ENCODE measurements at places on chromosomes 7 and 10.

DNA sequence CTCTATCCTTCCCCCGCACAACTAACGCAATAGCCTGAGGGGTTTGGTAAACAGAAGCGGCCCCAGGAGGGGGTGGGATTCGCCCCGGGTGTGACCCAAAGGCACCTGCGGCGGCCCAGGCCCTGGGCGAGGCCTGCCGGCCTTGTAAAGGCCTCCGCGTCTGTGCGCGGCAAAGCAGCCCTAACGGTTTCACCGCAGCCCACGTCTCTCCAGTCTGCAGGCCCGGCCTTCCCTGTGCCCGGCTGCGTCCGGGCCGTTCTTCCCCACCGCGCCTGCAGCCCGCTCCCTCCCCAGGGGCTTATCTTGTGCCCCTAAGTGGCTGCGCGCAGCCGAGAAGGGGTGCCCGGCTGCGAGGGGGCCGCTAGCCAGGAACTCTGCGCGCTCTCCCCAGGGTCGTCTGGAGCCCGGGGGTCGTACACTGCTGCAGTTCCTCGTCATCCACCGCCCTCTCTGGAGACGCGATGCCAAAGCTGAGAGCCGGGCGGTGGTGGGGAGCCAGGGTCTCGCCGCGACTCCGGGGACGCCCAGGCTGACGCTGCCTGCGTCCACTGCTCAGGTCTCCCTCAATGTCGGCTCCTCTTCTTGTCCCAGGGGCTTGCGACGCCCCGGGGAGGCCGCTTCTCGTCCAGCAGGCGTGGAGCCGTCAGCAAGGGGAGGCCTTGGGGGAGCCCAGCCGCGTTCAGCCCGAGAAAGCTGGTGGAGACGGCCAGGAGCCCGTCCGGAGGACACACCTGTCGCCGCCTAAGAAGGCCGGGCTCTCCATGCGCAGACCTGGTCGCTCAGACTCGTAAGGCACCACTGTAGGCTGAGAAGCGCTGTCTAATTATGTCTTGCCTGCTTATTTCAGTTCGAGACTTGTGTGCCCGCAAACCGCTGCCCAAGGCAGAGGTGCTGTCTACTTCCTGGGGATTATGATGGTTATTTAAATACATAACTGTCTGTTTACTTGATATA, 132.3 kb downstream of the SPAG6 start:
- DNase-seq, result no peak

DNA sequence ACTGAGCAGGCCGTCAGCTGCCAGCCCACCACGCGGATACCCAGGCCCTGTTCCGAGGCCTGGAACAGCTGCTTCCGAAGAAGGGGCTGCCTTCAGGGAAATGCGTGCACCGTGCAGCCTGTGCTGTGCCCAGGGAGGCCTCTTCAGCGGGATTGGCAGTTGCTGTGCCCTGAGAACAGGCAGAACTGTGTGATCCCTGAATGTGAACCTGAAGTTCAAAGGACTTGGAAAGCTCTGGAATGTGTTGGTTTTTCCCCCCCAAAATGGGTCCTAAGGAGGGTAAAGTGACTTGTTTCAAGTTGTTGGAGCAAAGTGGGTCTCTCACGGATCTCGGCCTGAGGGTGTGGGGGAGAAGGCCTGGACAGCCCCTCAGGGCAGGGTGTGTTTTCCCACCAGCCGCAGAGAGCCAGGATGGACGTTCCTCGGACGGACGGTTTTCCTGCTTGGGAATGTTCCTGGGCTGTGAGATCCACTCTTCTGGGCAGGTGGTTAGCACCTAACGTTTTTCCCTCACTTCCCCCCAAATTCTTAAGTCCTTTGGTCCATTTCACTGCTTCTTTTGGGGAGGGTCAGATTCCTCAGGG, 2.1 kb downstream of the SPRN start:
- DNase-seq, result no peak

DNA sequence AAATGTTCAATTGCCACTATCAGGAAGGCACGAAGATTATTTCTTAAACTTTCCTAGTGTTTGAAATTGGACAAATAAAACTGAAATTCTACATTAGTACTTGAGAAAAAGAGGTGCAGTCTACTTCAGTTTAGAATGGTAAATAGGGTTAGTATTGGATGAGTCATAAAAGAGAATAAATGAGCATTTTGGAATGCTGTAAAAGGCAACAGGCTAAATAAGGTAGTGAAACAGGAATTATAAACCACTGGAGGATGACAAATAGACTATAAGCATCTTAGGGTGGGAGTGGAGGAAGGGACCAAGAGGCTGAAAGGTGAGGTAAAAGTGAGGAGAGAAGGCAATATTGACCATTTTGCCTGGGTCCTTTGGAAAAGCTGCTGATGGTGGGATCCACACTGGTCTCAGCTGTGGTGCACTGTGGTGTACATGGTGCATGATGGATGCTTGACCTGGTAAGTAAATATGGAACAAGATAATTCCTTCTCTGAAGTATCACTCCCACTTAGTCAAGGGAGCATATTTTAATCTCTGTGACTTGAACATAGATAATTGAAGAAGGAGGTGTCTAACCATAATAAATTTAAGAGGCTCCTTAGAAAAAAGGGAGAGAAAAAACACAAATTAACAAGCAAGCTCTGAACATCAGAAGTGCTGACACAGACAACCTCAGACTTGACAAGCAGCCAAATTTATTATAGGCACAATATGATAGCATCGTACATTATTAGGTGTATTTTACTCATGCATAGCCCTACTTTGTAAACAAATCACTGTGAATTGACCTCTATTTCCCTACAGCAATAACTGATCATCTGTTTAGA, 76.4 kb upstream of the SCIN start:
- DNase-seq, result no peak

DNA sequence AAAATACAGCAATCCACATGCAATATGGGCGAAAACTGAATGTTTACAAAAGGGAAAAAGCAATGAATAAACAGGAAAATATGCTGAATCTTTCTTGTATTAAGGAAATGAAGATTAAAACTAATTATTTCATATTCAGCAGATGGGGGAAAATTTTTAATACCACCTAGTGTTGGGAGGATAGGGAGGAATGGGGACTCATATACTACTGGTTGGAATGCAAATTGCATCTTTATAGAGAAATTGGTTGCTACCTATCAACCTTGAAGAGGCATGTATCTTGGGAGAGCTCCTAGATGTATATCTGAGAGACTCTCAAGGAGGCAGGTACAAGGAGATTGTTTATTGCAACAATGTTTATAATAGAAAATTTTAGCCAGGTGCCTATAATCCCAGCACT, 101.4 kb downstream of the CREM start:
- DNase-seq, result no peak

GRCh38 chr10:12938271-12938670, 63.2 kb downstream of the CCDC3 start:
- no peak for DNase-seq

- no peak for DNase-seq
These were observed 6.0 kb downstream of the GSTK1 start for GRCh38 chr7:143269251-143269650.

Data from NCI-H2029 treated with DMSO at 0.1 percent for 48 hours (cell line).